C1 segment of cervical spinal cord (tissue), 14 donors: ENCODE measurements at places on chromosomes 11 and 22.

GRCh38 chr11:67283481-67283963 lies 5.6 kb upstream of the ANKRD13D start:
- DNase-seq: no peak

GRCh38 chr11:68214173-68215086 lies 1.3 kb upstream of the KMT5B start:
- DNase-seq: no peak

- peak; percentile 32 for DNase-seq
Measured at GRCh38 chr11:57566005-57566904, 1.2 kb downstream of the UBE2L6 start.

DNA sequence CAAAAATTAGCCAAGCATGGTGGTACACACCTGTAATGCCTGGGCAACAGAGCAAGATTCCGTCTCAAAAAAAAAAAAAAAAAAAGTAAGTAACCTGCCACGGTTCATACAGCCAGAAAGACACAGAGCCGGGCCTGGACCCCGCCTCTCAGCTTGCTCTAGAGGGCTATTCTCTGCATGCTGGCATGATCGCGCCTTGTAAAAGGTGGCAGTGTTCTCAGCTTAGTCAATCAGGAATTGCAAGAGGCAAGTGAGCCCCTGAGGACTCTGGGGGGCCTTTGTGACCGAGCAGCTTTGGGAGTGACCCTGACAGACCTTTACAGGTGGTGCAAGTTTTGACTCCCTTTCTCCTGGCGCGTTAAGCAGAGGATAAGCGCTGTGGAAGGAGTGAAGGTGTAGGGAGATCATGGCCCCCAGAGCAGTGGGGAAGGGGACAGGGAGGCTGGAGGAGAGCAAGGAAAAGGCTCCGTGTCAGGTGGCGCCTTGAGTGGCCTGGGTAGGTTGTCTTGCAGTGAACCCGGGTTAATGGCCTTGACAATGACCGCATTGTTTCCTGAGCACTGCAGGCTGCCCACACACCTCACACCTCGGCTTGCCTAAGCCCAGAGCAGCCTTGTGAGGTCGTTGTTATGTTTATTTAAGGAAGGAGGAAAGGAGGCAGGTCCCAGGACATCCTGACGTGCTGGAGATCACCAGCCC lies 48.9 kb downstream of the CDPF1 start:
- DNase-seq: no peak

GRCh38 chr11:79547256-79547655 lies 106.4 kb upstream of the TENM4 start:
- no peak for DNase-seq

DNA sequence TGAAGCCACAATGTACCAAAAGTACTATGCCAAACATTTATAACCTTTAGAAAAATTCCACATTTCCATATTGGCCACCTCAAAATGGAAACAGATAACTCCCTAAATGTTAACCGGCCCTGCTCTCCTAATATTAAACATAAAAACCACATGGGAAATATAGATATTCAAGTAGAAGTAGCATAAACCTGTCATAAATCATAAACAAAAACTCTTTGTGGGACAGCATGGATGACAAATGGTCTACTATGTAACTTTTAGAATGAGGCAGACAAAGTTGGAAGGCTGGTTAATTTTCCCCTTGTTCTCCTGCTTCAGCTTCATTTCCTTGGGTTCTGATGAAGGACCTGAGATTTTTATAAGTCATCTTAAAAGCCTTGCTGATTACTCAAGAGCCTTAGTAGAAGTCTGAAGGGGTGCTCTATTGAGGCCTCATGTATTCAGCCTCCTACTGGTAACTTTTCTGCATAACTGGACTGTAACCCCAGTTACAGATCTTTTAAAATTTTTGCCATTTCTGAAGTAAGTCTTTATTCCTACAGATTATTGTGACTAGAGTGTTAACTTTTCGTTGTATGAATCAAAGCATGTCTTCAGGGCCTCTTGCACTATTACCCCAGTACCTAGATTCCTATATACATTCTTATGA lies 116.4 kb downstream of the STIM1 start:
- no peak for DNase-seq

DNA sequence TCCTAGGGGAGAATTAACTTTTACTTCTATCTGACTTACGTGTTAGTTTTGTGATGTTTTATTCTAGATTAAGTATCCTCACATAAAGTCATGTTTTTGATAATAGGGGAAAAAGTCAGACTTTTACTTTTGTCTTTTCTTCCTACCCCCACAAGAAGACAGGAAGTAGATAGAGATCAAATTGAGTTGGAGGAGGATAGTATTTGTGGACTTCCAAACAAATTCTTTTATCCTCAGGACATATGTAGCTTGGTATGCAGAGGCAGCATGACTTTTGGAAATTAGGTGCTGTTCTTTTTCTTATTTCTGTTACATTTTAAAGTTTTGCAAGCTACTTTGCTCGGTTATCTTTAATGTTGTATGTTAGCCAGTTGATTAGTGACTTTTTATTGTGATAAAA lies 61.4 kb downstream of the MTMR3 start:
- DNase-seq: no peak

- DNase-seq: no peak
Measured at GRCh38 chr11:96706761-96707160, 316.9 kb downstream of the JRKL start.

DNA sequence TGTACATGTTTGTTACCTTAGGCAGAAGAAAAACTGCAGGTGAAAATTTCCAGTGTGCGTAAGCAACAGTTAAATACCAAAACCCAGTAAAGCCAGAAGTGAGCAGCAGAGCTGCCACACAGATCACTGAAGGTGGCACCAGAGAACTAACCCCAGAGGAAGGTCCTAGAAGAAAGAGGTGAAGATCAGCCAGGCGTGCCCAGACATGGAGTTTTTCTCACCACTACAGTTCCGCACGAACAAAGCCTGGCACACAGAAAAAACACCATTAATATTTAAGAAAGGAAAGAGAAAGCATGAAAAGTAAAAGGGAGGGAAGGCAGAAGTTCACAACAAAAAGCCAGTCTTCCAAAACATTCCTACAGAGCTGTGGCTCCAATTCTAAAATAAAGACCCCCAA lies 60.7 kb downstream of the STK33 start:
- no peak for DNase-seq

DNA sequence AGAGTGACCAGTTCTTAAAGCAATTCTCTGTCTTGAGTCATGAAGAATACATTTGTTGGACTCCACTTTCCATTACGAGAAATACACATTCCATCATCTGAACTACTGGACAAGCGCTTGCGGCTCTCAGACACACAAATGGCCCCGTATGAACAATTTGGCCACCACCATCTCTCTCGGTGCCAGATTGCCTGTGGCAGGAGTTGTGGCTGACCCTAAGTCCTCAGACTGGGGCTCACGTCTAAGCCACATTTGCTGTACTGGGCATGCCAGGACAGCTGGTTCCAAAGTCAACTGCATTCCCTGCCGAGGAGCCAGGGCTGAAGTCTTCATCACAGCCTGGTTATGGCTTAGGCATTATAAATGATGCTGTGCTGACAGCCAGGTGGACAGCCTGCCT lies 227.5 kb downstream of the MIAT start:
- no peak for DNase-seq

- DNase-seq: no peak
Measured at GRCh38 chr11:118789501-118790356, 1.2 kb downstream of the DDX6 start.

DNA sequence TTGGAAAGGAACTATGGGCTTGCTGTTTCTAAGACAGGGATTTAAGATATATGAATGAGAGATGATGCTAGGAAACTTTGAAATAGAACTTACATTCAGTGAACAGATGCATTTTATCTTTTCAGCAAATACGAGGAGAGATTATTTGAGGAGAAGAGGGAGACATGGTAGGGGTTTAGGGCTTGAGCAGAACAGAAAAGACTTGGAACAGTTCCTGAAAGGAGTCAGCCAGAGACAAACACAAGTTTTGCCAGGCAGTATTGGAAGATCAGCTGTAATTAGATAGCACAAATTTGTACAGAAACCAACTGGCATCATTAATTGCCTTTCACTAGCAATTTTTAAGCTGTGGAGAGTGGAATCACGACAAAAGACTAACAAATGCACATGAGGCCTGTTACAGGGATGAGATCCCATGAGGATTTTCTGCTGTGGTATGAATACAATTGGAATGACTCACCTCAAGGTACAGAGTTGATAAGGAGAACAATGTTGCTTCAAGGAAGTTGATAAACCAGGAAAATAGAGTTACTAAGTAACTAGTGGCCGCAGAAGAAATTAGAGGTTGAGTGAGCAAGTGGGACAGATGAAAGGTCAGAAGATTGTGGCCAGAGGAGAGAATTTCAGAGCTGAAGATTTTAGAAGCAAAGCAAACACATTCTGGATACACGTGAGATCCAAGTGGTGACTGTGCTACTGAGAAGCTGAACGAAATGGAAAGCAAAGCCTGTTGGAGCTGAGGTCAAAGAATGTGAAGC lies 67.9 kb downstream of the CYB5R2 start:
- DNase-seq: no peak

GRCh38 chr11:75474878-75475766 lies 42.1 kb upstream of the KLHL35 start:
- DNase-seq: no peak

DNA sequence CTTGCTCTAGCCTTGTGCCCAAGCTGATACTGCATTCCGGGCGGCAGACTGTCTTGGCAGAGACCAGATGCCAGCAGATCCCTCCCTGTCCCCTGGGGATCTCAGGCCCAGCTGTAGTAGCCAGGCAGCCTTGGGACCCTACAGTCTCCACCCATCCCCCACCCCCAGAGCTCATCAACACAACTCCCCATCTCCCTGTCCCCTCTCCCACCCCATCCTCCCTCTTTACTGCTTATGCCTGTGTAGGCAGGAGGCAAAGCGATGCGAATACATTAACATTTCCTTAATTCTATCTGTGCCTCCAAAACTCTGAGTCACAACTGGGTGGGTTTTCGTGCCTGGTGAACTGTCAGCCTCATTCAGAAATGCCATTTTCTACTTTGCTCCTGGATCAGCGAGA lies 547.6 kb downstream of the BUD13 start:
- DNase-seq: no peak

DNA sequence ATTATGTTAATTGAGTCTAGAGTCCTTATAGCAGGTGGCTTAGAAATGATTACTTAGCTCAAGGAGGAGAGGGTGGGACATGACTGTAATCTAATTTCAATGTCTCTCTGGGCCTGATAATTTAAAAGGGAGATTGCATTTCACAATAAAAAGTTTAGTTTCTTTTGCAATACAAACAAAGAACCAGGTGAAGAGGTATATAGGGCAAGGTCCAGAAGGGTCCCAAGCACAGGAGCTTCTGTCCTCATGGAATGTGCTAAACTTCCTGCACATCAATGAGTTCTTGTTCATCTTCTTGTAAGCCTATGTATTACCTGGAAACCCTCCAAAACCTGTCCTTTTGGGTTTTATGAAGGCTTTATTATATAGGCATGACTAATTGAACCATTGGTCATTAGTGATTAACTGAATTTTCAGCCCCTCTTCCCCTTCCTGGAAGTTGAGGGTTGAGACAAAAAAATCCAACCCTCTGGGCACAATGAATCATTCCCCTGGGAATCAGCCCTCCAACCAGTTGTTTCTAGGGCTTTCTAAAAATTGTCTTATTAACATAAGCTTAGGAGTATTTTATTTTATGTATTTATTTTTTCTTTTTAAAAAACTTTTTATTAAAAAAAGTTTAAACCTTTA lies 37.6 kb downstream of the MS4A2 start:
- no peak for DNase-seq

GRCh38 chr11:106998116-106998915 lies 20.0 kb downstream of the GUCY1A2 start:
- no peak for DNase-seq

DNA sequence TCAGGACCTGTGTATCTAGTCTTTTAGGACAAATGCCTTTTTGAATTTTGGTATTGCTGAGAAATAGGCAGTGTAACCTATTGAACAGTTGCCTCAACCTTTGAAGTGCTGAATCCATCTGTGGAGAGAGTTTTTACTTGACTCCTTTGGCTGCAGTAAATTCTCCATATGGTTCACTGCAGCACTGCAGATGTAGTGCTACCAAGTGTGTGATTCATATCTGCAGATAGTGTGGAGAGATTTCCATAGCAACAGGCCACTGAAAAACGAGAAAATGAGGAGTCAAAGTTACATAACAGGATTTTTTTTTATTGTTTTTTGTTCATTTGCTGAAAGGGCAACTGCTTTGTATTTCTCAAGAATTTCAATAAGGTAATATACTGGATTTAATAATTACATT lies 356.1 kb downstream of the RAB38 start:
- DNase-seq: no peak

DNA sequence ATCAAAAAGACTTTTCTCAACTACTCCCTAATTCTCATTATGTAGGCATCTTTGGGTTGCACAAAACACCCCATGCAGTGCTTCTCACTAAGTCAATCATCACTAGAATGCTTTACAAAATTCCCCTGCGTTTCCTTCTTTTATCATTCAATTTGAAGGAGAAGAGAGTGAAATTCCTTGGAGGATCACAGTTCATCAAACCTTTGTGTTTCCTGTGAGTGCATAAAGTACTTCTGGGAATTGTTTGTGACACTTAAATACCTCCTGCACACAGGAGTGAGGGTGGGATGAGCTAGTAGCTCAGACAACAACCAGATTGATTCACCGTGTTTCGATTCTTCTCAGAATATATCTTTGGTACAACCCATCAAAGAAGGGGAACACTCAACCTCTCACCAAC lies 3.7 kb upstream of the OR5AR1 start:
- no peak for DNase-seq

DNA sequence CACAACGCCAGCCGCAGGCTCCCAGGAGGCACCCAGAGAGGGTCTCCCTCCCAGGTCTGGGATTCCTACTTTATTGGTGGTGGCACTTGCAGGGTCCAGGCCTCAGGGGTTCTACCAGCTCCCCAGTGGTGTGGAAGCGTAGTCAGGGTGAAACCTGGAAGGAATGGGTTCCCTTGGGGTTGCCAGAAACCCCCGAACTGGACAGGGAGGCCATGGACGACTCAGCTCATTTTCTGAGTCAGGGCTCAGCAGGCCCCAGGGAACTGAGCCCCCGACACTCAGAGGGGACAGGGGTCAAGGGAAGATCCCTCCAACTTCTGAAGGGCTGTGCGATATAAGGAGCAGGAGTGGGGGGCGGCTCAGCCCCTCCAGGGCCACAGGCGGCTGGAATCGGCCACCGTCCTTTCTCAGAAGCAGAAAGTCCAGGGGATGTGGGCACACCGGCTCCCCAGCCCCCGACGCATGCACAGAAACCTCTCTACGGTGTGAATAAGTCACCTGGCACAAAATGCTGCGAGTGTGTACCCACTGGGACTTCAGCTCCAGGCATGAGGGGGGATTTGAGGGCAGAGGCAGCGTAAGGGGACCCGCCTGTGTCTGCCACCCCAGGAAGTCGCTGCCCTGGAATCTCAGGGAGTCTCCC lies 25.1 kb downstream of the MRGPRG start:
- no peak for DNase-seq

DNA sequence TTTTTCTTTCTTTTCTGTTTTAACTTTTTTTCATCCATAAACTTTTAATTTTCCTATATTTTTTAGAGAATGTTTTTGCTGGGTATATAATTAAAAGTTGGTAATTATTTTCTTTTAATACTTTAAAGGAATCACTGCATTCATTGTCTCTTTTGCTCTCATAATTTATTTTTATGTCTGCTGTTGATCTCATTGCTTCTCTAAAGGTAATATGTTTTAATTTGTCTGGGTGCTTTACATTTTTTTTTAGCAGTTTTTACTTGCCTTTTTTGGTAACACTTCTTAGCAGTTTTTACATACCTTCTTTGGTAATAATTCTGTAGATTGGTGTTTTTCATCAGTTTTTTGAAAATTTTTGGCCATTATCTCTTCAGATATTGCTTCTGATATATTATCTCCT lies 89.4 kb upstream of the BMAL1 start:
- DNase-seq: no peak
